Activated CD4-positive, alpha-beta T cell treated with anti-CD3 and anti-CD28 coated beads, Interleukin-10, Interleukin-2, amounts not matched to agents 100 ng/mL and 50 ng/mL, durations not matched to agents 16 hours and 8 hours (primary cell): ENCODE measurements at places on chromosomes 13 and 19.

GRCh38 chr19:13842291-13843103, 34.4 kb upstream of the NANOS3 start:
- DNase-seq, result peak; percentile 81

GRCh38 chr13:113350065-113350937, 13.6 kb downstream of the GRTP1 start:
- DNase-seq, result no peak

GRCh38 chr19:39410017-39410830, 2.2 kb upstream of the PLEKHG2 start:
- peak; percentile 72 for DNase-seq

- no peak for DNase-seq
These were observed 108.7 kb upstream of the MBNL2 start for GRCh38 chr13:97113231-97114001.

DNA sequence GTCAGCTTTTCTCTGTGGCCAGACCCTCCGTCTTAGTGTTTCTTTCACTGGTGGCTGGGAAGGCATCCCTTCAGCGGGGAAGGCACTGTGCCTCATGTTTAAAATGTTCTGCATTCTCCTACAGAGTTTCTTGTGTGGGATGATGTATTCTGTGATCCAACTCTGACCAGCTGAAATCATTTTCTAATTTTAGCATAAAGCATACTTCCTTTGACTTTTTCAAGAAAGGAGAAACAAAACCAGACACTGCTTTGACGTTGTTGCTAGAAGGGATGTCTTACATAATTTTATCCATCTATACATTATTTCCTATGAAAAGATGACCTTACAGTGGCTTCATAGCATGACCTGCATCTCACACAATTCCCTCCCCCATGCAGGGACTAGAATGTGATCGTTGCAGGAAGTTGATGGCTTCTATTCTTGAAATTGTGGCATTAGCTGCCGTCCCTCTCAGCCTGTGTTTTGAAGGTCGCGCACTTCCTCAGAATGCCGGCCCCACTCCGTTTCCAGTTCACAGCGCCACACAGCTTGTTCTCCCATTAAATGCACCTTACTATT, 38.6 kb upstream of the TEX29 start:
- DNase-seq, result no peak

GRCh38 chr13:50855681-50856080, 12.2 kb upstream of the DLEU7 start:
- DNase-seq, result no peak

DNA sequence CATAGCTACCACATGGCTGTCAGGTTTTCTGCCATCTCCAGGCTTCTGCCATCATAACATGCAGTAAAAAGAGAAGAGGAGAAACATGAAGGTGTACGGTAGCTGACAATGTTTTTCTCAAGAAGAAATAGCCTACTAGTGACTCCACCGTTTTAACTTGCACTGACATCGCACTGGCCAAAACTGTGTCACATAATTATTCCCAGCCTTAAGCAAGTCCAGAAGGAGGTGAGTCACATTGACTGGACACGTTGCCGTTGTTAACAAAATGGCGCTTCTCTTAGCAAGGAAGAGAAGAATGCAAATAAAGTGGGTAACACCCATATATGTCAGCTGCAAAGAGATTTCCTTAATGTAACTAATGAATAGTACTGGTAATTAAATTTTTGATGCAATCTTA, 810.4 kb upstream of the SLC10A2 start:
- DNase-seq, result no peak

DNA sequence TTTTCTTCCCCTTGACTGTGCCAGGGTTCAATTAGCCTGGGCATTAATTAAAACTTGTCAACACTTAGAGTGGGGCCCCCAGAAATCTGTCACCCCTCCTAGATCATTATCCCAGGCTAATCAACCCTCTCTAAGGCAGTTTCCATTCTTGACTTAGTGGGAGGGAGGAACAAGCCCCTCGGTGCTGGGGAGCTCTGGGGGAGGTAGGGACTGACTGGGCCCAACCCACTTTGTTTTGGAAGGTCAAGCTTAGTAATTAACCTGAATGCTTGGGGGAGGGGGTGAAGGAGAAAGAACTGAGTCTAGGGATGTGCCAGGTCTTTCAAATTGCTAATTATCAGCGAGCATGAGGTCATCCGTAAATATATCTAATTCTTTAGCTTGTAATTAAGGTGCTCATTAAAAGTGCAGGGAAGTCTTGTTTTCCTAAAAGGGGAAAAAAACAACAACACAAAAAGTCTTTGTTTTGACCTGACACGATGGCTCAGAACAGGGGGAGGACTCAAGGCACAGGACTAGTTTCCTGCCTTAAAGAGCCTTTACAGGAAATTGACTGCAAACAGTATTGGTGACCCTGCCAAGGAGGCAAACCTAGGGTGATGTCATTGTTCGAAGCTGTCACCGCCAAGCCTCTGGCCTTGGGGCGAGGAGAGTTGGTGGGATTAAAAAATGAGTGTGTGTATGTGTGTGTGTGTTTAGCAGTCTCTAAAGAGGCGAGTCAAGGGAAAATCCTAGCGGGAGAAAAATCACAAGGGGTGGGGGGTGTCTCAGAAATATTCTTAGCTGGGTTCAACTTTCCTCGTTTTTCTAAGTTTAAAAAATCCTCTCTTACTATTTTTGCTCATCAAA, 19.4 kb downstream of the ACTN4 start:
- DNase-seq, result peak; percentile 78

DNA sequence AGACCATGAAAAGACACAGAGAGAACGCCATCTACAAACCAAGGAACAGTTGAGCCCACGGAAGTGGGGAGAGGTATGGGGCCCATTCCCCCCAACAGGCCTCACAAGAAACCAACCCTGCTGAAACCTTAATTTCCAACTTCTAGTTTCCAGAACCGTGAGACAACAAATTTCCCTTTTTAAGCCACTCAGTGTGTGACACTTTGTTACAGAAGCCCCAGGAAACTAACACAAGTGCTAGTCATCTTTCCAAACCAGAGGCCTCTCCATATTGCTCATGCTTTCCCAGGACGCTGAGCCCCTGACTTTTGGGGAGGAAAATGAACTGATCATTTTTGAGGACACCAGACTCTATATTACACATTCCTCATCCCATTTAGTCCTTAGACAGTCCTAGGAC, 186.8 kb downstream of the NUFIP1 start:
- no peak for DNase-seq

DNA sequence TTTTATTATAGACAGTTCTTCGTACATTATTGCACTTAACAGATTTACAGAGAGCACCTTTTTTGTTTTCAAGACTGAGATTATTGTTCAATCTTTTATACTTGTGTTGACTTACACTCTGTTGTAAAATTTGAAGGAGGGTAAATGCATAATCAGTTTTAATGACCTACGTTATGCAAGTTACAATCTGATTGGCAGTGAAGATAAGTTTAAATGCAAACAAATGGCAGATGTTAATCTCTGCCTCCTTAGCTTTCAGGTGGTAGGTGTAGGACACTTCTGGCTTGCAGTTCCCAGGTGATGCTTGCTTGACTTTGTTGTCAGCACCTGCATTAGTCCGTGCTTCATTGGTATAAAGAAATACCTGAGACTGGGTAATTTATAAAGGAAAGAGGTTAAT, 424.9 kb downstream of the FGF9 start:
- no peak for DNase-seq

GRCh38 chr19:39919976-39920375, 14.5 kb downstream of the FCGBP start:
- DNase-seq, result no peak

DNA sequence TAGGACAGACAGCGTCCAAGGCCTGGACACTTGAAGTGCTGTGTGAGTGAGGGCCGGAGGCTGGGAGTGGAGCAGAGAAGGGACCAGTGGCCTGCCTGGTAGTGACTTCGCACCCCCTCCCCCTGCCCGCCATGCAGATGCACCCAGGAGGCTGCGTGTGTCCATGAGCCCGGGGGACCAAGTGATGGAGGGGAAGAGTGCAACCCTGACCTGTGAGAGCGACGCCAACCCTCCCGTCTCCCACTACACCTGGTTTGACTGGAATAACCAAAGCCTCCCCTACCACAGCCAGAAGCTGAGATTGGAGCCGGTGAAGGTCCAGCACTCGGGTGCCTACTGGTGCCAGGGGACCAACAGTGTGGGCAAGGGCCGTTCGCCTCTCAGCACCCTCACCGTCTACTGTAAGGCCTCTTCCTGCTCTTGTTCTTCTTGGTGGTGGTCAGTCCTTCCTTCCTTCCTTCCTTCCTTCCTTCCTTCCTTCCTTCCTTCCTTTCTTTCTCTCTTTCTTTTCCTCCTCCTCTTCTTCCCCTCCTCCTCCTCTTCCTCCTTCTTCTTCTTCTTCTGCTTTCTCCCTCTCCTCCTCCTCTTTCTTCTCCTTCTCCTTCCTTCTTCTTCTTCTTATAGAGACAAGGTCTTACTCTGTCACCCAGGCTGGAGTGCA, 6.0 kb upstream of the FFAR1 start:
- DNase-seq, result no peak

DNA sequence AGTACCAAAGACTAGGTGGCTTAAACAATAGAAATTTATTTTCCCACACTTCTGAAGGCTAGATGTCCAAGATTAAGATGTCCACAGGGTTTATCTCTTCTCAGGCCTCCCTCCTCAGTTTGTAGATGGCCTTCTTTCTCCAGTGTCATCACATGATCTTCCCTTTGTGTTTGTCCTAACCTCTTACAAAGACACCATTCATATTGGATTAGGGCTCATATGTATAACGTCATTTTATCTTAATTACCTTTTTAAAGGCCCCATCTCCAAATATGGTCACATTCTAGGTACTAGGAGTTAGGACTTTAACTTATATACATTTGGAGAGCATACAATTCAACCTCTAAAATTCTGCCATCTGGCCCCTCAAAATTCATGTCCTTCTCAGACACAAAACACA, 34.3 kb downstream of the N4BP2L2 start:
- no peak for DNase-seq

DNA sequence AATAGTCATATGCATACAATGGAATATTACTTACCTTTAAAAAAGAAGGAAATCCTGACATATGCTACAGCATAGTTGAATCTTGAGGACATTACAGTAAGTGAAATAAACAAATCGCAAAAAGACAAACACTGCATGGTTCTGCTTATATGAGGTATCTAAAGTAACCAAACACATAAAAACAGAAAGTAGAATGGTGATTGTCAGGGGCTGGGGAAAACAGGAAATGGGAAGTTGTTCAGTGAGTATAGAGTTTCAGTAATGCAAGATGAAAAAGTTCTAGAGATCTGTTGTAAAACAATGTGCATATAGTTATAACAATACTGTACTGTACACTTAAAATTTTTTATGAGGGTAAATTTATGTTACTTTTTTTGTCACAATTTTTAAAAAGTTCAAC, 219.4 kb downstream of the KLF5 start:
- no peak for DNase-seq

- DNase-seq, result no peak
These were observed 1262.4 kb upstream of the PCDH20 start for GRCh38 chr13:62678039-62678438.

DNA sequence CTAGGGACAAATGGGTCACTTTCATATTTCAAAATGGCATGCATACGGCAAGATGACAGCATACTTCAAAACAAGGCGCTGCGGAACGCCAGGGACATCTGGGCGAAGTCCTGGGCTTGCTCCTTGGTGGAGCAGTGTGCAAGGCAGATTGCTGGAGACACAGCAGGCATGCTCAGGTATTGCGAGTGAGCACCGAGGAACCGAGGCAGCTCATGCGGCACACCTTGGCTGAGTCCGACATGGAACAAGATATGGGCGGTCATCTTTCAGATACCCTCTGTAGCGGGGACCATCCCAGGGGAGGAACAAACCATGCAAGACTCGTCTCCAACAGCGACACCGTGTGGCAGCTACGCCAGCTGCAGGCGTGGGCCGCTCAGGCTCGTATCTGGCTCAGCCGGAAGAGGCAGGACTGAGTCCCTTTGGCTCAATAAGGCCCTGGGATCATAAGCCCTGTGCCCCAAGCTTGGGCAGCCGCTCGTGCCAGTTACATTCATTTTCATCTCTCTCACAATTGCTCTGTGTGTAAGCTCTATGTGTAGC, 112.4 kb downstream of the NUFIP1 start:
- DNase-seq, result no peak
